ENCODE measurements at places on chromosomes 1 and 21. TPM values are rescaled to one million over a fixed set of nuclear protein-coding genes. Genes with fewer than 3 reads are reported as not detected.

CYP4A11 gene
- total RNA-seq = not detected

NEGR1 gene
- total RNA-seq = 7.4 TPM

B3GALNT2 gene
- total RNA-seq = 40.5 TPM

SLC30A10 gene
- total RNA-seq = not detected

- DNase-seq = no peak
Measured at GRCh38 chr1:76477156-76477555, 390.1 kb upstream of the ST6GALNAC5 start.

Data from astrocyte (in vitro differentiated cells and primary cell).